ENCODE measurements at places on chromosomes 6 and 20. TPM values are rescaled to one million over a fixed set of nuclear protein-coding genes. Genes with fewer than 3 reads are reported as not detected.

GRCh38 chr20:34377072-34377847, 14.2 kb downstream of the ITCH start:
- DNase-seq: no peak

- no peak for DNase-seq
Observed at GRCh38 chr6:133300896-133301295, 59.7 kb downstream of the EYA4 start.

GRCh38 chr6:95352064-95352795, 225.1 kb upstream of the MANEA start:
- no peak for DNase-seq

DNA sequence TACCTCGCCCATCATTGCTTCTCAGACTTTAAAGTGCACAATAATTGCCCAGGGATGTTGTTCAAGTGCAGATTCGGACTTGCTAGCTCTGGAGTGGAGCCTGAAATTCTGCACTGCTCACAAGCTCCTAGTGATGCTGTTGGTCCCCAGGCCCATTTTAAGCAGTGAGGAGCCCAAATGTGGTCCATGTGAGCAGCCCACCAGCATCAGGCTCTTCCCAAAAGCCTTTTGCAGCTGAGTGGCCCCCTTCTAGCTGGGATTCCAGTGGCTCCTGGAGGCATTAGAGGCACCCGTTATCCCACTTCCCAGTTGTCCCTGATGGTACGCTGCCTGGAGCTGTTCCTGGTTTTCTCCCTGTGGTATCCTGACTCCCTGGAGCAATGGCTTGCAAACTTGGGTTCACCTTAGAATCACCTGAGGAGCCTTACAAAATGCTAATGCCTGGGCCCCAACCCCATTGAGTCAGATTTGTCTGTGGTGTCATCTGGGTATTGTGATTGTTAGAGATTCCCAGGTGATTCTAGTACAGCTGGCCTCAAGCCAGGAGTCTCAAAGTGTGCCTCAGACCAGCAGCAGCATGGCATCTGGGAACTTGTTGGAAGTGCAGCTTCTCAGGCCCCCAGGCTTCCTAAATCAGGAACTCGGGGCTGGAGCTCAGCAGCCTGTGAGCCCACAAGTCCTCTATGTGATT, 186.9 kb upstream of the SLC24A3 start:
- no peak for DNase-seq

Gene TFAP2A
- 0.47 TPM for total RNA-seq

Gene IYD
- total RNA-seq: 1.9 TPM

Gene FERMT1
- total RNA-seq: 1.4 TPM

Gene ADGB
- total RNA-seq: 6.2 TPM

Gene KIF25
- total RNA-seq: 0.56 TPM
